ENCODE measurements at places on chromosomes 7 and 10.

DNA sequence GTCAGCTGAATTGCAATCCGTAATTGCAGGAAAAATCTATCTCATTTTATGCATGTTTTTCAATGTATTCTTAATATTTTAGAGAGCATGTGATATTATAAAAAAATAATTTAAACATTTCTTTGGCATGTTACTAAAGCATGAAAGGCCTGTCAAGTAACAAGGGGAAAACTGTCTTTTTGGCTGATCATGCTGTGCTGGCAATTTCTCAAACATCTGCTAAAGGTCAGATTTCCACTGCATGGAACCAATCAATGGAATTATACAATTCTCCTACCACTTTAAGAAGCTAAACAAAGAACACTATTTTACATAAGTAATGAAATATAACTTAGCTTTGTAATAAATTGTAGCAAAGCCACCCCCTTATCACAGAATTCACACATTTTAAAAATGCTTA is 49.4 kb downstream of the JMJD1C start:
- no peak for DNase-seq

- no peak for DNase-seq
Observed at GRCh38 chr7:22601812-22602565, 102.0 kb upstream of the STEAP1B start.

- DNase-seq, result no peak
Observed at GRCh38 chr7:90824386-90825307, 228.5 kb downstream of the CDK14 start.

DNA sequence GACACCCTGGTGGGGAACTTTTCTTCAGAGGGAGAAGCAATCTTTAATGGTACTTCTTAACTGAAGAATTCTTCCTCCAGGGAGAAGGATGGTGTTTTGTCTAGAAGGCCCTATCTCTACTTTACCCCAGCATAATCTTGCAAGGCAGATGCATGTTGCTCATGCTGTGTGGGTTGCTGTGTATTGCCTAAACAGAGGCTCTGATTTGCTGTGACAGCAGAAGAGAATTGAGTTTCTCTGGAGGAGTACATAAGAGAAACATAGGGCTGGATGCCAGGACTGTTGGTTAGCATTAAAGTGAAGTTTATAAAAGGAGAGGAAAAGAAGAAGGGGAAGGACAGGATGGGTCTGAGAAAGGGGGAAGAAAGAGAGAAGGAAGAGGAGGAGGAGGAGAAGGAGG is 248.1 kb upstream of the HPS1 start:
- no peak for DNase-seq

DNA sequence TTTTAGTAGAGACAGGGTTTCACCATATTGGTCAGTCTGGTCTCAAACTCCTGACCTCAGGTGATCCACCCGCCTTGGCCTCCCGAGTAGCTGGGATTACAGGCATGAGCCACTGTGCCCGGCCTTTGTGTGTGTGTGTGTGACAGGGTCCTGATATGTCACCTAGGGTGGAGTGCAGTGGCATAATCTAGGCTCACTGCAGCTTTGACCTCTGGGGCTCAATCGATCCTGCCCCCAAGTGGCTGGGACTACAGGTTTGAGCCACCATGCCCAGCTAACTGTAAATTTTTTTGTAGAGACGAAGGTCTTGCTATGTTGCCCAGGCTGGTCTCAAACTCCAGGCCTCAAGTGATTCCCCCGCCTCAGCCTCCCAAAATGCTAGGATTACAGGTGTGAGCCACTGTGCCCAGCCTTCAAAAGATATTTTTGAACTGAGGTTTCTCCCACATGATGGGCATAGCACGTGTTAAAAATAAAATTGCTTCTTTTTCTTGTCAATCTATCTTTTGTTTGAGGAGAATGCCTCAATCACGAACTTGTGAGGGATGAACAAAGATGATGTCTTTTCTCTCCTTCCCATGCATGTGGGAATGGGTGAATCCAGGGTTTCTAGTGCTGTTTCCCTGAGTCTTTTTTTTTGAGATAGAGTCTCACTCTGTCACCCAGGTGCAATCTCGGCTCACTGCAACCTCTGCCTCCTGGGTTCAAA is 30.8 kb upstream of the PSAP start:
- no peak for DNase-seq

DNA sequence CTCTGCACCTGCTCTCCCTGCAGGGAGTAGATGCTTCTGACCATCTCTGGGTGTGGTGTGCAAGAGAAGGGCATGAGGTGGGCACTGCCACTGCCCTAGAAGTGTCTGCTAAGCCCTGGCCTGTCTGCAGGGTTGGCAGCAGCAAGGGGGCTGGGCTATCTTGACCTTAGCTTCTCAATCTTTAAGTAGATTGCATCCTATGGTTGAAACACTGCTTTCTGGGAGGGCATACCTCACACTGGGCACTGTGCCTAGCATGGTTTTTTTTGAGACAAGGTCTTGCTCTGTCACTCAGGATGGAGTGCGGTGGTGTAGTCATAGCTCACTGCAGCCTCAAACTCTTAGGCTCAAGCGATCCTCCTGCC is 54.9 kb downstream of the CLIP2 start:
- no peak for DNase-seq

- DNase-seq, result no peak
Observed at GRCh38 chr10:118106426-118106825, 59.7 kb upstream of the RAB11FIP2 start.

DNA sequence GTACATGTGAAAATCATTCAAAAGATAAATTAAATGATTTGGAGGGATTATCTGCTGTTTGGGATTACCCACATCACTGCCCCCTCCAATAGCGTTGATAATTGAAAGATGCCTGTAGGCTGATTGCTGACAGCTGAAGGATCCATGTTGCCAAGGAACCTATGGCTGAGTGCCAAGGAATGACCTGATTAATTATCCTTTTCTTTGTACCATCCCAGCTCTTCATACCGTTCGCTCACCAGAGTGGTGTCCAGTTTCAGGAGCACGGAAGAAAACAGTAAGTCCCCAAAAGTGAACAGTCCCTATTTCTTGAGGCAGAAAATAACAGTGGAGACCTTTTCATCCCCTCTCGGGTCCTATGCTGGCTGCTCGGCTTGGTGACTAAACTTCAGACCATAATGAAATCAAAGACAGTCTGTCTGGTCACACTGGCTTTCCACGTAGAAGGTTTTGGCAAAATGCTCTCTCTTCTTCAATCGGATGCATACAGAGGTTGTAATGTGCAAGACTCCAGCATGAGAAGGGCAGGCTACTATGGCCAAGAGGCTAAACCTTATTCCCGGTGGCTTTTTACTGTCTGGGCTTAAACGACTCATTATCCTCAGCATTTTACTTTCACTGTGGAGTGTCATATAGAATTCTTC is 108.8 kb downstream of the SPAG6 start:
- DNase-seq, result no peak

DNA sequence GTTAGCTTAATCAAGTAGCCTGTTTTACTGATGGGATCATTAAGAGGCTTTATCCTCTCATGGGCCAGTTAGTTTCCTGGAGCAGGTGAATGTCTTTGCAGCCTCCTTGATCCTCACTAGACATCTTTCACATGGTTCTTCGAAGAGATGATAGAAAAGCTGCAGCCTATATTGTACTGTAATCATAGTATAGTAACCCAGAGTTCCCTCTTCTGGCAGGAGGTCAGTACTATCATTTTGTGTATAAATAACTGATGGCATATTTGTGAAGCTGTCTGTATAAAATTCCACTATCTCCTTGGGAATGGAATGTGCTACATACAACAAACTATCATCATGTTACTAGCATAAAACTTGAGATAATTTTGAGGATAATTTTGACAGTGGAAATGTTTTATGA is 123.8 kb upstream of the PRPS1L1 start:
- DNase-seq, result no peak

DNA sequence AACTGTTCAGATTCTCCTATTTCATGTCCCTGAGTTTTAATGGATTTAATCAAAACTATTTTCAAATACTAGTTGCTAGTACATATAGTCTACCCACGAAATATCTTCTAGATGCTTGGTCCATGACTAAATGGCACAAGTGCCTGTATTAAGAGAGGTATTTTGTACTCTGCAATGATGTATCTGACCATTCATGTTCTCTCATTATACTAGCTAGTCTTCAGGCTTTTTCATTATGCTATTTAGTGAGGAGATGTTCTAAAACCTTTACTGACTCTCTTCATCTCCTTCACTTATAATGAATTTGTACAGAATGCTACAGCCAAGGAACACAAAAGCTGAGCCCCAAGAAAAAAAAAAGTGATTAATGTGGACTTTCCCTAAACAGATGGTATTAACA is 222.5 kb downstream of the AHR start:
- DNase-seq, result no peak

- DNase-seq, result no peak
Observed at GRCh38 chr7:372932-373791, 83.2 kb downstream of the FOXL3 start.

GRCh38 chr7:69953136-69954067 is 355.1 kb downstream of the AUTS2 start:
- no peak for DNase-seq

GRCh38 chr10:69486922-69487730 is 35.9 kb downstream of the TSPAN15 start:
- no peak for DNase-seq

DNA sequence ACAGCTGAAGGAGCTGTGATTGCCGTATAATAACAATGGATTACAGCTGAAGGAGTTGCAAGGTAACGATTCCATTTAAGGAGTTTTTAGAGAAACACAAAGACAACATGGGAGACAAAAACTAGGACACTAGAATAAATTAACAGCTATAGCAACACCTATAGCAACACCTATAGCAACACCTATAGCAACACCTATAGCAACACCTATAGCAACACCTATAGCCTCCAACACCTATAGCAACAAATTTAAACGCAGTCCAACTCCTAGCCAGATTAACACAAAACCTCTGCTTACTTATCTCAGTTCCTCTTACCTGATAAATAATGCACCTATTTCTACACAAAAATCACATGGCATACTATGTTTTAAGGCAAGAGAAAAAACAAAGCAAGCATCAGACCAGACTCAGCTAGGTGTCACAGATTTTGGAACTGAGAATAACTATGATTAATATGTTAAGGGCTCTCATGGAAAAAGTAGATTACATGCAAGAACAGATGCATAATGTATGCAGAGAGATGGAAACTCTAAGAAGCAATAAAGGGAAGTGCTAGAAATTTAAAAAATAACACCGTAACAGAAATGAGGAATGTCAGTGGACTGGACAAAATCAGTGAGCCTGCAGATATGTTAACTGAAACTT is 55.7 kb upstream of the SRPK2 start:
- no peak for DNase-seq

- no peak for DNase-seq
Observed at GRCh38 chr10:133237241-133237587, 441 bp upstream of the VENTX start.

DNA sequence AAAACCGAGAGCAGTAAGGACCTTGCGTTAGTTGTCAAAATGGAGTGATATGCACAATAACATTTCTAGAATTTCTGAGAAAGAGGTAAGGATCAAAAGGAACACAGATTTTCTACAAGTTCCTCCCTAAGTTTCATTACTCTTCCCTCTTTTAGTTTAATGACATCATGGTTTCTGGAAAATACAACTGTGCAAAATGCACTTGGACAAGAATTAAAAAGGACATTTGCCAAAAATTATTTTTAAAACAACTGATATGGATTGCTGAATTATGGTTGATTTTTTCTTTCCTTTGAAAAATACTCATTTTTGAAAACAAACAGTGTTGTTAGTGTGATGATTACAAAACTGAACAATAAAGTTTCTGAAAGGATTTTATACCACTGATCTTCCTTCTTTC is 52.1 kb downstream of the SRI start:
- no peak for DNase-seq

- DNase-seq, result no peak
Observed at GRCh38 chr7:67692425-67692824, 695.8 kb downstream of the TYW1 start.

GRCh38 chr10:110373059-110373458 is 68.3 kb upstream of the SMNDC1 start:
- DNase-seq, result no peak

- no peak for DNase-seq
Observed at GRCh38 chr7:93039786-93040185, 78.0 kb downstream of the SAMD9 start.

- DNase-seq, result no peak
Observed at GRCh38 chr7:36946401-36946739, 222.1 kb upstream of the AOAH start.

GRCh38 chr7:90645784-90646183 is 49.7 kb downstream of the CDK14 start:
- no peak for DNase-seq

DNA sequence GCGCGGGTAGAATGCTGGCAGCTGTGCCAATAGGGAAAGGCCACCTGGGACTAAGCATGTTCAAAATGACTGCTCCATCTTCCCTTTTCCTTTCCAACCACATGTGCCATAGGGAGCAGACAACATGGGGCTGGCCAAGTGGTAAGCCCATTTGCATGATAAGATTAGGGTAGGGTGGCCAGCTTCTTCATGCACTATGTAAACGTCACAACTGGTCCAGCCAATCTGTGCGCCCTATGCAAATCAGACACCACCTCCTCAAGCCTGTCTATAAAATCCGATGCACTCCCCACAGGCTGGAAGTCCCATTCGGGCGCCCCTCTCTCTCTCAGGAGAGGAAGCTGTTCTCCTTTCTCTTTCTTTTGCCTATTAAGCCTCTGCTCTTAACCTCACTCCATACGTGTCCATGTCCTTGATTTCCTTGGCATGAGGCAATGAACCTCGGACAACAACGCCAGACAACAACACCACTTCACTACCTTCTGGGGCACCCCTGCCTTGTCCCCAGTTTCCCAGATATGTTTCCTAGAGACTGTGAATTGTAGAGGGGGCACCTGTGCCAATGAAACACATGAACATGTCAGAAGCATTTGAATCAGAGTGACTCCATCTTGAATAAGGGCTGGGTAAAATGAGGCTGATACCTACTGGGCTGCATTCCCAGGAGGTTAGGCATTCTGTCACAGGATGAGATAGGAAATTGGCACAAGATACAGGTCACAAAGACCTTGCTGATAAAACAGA is 19.1 kb upstream of the EXOC6 start:
- DNase-seq, result no peak

- no peak for DNase-seq
Observed at GRCh38 chr10:124196659-124197058, 103.3 kb upstream of the CHST15 start.

DNA sequence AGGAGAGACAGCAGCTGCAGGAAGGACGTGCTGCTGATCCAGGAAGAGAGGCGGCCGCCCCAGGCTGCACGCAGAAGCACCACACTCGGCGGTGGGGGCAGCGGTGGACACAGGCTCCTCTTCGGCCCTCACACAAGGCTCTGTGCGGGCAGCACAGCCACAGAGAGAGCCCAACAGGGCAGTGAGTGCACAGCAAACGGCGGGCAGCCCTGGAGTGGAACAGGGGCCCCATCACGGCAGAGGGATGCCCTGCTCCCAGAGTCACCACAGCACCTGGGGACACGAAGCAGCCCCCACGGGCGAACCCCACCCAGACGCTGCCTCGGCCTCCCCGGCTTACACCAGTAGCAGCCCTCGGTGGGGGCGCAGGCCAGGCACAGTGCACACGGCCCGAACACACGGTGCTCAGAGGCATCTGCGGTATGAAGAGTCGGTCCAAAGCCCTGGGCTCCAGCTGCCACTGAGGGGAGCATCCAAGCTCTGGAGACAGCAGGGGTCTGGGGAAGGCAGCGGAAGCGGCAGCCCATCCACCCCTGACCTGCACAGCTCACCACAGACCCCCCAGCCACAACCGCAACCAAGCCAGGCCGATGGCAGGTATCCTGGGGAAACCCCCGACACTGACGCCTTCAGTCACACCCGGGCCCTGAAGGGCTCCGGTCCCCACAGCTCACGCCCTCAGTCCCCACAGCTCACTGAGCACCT is 16.8 kb downstream of the NUDT1 start:
- no peak for DNase-seq

Data from activated CD4-positive, CD25-positive, alpha-beta regulatory T cell (primary cell).